ENCODE measurements at places on chromosomes 4 and X.

DNA sequence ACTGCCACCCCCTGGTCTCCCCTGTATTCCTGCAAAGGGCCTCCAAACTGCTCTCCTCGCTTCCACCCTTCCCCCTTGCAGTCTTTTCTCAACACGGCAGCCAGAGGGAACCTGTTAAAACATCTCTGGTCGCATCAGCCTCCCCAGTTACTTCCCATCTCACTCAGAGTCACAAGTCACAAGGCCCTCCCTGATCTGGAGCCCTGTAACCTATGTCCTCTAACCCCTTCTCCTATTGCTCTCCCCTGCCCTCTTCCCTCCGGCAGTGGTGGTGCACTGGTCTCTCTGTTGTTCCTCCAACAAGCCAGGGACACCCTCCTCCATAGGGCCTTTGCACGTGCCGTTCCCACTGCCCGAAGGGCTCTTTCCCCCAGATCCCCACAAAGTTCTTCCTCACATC lies 73.2 kb downstream of the SH3KBP1 start:
- no peak for DNase-seq

DNA sequence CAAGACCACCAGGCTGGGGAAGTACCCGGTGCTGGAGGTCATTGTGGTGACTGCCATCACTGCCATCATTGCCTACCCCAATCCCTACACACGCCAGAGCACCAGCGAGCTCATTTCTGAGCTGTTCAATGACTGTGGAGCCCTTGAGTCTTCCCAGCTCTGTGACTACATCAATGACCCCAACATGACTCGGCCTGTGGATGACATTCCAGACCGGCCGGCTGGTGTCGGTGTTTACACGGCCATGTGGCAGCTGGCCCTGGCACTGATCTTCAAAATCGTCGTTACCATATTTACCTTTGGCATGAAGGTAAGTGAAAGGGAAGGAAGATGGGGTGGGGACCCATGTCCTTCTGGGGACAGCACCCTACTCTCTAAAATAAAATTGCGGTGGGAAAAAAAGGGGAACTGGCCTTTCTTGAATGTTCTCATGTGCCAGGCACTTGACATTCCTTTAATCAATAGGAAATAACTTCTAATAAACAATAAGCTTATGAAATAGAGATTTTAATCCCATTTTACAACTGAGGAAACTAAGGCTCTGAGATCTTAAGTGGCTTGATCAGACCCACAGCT lies 51.6 kb downstream of the CLCN4 start:
- no peak for DNase-seq

GRCh38 chrX:43269201-43269600 lies 386.9 kb upstream of the MAOA start:
- peak; percentile 0 for DNase-seq

GRCh38 chr4:59180161-59180560 lies 2020.0 kb upstream of the ADGRL3 start:
- no peak for DNase-seq

DNA sequence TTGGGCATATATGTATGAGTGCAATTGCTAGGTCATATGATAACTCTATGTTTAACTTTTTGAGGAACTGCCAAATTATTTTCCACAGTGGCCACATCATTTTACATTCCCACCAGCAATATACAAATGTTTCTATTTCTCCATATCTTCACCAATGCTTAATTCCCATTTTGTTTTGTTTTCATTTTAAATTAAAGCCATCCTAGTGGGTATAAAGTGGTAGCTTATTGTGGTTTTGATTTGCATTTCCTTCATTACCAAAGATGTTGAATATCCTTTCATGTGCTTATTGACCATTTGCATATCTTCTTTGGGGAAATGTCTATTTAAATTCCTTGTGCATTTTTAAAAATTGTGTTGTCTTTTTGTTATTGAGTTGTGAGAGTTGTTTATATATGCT lies 36.7 kb upstream of the SCOC start:
- no peak for DNase-seq

GRCh38 chr4:78439328-78439727 lies 112.2 kb upstream of the ANXA3 start:
- peak; percentile 7 for DNase-seq

DNA sequence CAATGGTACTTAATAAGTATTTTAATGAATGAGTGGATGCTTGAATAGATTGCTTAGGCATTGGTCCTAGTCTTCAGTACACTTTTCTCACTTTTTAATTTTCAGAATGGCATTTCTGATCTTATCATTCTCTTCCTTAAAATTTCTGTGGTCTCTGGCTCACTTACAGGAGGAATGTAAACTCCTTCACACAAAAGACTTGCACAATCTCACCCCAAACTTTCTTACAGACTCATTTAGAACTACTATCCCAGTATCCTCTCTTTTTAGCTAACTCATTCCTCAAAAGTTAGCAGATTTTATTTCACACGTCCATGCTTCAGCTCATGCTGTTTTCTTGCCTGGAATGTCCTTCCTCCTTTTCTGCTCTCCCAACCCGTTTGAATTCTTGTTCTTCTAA lies 350.1 kb downstream of the GRXCR1 start:
- no peak for DNase-seq

GRCh38 chr4:66959207-66959606 lies 586.1 kb downstream of the CENPC start:
- no peak for DNase-seq

- no peak for DNase-seq
These were observed 48.7 kb downstream of the UCHL1 start for GRCh38 chr4:41305476-41305875.

DNA sequence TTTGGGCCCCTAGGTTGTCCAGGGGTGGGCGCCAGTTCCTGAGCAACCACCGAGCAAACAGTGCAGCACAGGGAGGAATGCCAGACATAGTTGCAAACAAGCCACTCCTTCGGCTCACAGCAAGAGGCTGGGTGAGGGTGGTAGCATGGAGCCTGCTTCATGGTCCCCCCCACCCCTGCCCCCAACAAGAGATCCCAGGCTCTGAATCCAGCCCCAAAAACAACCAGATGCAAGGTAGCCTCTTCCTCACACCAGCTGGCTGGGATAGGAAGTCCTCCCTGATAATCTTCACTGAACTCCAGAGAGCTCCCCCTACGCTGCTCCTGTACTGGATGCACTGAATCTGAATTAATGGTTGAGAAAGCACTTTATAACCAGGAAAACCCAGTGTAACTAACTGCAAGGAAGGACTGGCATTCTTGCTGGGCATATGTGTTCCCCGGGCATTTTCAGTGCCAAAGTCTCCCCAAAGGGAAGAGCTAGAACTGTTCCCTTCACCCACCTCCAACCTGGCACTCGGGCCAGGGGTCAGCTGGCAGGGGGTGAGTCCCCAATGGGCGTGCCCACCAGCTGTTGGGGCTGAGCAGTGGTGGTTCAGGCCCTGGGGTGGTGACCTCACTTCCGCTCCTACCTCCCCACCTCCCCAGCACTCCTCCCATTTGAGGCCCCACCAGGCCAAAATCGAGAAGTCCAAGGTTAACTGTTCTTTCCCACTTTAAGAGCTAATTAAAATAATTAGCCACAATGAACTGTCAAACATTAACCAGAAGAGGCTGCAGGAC lies 1.5 kb downstream of the ELF4 start:
- peak; percentile 53 for DNase-seq
